ENCODE measurements at places on chromosomes 2 and 18.

DNA sequence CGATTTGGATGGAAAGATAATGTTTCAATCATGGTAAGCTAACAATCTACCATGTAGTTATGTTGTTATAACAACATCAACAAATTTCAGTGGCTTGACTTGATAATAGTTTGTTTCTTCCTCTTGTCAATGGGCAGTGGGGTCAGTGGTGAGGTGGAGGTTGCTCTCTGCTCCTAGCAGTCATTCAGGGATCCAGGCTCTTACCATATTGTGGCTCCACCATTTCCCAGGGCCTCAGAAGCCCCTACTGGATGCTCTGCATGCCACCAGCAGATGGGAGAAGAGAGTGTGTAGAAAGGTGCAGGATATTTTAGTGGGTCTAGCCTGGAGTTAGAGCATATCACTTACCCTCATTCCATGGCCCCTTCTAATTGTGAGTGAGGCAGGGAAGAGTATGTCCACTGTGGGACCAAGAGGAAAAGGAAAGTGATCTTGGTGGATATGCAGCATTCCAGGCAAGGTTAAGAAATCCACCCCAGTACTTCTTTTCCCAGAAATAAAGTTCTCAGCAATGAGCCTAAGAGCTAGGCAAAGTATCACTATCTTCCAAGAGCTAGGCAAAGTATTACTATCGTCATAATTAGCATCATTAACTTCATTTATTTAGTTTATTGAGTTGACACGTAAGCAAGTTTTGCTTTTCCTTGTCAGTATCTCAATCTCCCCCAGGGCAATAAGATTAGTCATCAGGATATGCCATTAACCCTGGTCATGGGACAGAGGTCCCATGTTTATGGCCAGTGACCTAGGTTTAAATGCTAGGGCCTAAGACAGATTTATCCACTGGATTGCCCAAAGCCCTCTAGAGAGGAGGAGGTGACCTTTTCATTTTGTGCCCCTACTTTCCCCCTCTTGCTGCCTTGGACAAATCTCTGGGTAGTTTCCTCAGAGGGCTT is 4.2 kb upstream of the IWS1 start:
- no peak for DNase-seq

GRCh38 chr2:24793761-24794435 is 673 bp downstream of the CENPO start:
- DNase-seq, result no peak

- no peak for DNase-seq
These were observed 157.5 kb upstream of the ID2 start for GRCh38 chr2:8524388-8524787.

GRCh38 chr2:152694161-152694661 is 23.1 kb downstream of the PRPF40A start:
- DNase-seq, result no peak

GRCh38 chr18:2692508-2692907 is 37.0 kb downstream of the SMCHD1 start:
- DNase-seq, result no peak

- DNase-seq, result no peak
These were observed 33.4 kb downstream of the GAREM1 start for GRCh38 chr18:32437100-32437834.

DNA sequence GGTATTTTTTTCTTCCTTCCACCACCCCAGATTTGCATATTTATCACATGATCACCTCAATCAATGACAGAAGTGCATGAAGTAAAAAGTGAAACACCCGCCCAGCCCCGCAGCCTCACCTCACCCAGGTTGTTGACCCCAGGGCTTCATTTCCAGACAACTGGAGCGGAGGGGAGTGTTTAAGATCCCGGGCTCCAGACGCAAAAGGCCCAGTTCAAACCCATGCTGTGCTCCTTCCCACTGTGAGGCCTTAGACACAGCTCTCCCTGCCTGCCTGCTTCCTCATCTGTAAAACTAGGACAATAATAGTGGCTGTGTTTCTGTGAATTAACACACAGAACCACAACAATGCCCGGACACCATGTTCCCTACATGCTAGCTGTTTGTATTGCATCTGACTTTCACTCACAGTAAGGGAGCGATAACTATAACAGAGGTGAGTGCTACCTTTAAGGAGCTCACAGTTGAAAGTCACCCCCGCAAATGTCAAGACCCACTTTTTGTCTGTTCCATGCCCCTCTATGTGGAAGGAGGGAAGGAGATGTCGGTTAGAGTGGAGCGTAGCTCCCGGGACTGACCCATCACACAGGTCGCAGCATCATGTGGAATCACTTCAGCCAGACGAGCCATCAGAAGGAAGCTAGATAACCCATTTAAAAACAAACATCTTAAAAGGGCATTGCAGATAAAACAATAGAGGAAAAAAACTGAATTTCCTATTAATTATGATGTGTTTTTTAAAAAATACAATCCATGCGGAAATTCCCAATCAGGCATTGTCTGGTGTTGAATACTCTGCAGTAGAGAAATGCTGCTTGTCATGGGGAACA is 77.5 kb upstream of the DAPL1 start:
- DNase-seq, result no peak

GRCh38 chr2:10103179-10103578 is 19.4 kb upstream of the RRM2 start:
- DNase-seq, result no peak

- DNase-seq, result no peak
These were observed 54.1 kb downstream of the PXDN start for GRCh38 chr2:1690056-1690775.

DNA sequence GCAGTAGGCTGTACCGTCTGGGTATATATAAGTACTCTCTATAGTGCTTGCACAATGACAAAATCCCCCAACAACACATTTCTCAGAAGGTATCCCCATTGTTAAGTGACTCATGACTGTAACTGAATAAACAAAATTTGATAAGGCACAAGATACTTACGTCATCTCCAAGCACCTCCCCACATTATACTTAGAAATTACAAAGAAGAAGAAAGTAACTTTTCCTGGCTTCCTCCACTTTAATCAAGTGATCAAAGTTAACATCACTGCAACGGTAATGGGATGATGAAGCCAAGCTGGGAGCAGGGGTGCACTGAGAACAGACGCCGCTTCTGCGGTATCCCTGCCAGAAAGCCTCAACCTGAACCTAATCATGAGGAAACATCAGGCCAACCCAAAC is 9.7 kb downstream of the TNS1 start:
- no peak for DNase-seq

DNA sequence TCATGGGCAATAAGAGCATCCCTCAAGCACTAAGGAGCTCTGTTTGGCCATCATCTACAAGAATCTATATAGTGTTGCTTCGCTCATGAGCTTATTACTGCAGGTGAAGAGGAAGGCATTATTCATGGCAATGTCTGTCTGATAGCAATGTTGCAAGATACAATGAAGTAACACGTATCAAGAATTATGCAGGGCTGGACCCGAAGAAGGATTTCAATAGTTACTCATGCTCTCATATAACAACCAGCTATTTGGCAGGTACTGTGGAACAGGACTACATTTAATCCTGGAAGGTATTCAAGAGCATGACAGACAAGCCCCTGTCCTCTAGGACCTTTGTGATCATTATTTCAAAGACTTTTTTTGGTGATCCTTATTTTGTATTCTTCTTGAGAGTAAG is 109.6 kb downstream of the LAMA3 start:
- DNase-seq, result no peak

GRCh38 chr18:34649080-34649479 is 61.0 kb upstream of the DTNA start:
- no peak for DNase-seq

DNA sequence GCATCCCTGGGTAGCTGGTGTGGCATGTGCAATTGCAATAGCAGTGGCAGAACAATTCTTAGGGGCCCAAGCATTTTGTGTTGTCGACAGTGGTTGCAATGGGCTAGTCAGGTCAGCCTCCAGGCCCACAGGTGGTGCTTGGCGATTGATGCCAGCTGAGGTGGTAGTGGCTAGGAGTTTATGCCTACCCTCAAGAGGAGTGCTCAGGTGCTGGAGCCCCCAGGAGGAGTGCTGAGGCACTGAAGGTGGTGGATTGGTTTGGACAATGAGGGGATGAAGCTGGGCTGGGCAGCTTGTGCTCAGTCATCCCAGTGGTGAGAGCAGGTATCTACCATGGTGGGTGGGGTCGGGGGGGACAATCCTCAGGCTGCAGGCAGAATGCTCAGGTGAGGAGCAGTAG is 877.9 kb upstream of the TMEFF2 start:
- DNase-seq, result no peak

DNA sequence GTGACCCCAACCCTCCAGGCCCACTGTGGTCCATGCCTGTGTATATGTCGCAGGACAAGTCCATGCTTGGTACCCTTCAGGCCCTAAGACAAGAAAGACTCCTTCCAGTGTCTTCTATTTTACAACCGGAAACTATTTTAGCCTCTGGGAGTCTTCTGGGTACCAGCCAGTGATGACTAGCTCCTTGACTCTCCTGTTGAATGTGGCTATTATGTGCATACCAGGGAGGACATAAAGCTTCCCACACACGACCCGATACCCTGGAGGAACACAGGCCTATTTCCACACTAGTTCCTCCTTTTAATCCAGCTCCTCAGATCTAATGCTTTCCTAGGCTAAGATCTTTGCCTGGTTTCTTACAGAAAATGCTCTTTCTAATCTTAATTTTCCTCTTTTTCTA is 178.1 kb downstream of the NCKAP5 start:
- no peak for DNase-seq

DNA sequence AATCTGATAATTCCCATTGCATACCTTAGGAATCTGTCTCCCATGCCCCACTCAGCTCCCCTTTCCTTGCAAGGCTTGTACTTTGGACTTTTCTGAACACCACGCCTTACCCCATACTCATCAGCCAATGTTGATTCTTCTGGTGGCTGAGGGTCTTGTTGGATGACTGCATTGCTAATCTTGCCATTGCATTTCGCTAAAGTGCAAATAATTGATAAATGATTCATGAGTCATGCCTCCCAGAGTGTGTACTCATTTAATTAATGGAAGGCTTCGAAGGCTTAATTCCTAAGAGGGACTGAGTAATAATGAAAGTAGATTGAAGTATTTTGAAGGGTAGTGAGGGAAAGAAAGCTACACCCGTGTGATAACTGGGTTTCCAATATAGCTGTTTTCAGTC is 28.0 kb upstream of the PPP1R1C start:
- DNase-seq, result no peak
